ENCODE measurements at places on chromosomes 2 and 18.
A peak's percentile ranks its signal among the peaks of the same experiment; 100 is the strongest.

DNA sequence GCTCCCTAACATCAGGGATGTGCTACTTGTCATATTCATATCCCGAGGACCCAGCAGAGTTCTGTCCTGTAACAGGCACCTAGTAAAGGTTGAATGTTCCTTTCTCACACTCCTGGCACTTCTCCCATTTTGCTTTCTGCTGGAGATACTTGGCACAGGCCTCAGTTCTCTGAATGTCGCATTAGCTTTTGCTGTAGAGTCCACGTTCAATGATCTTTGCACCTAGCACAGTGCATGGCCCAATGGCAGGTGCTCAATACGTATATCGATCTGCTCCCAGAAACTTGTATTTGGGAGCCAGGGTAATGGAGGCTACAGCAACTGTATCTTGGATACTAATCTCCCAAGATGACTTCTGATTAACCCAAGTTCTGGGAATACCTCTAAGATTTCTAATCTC is 24.8 kb upstream of the VPS4B start:
- no peak for DNase-seq

- no peak for DNase-seq
Observed at GRCh38 chr2:142694282-142694681, 183.2 kb upstream of the KYNU start.

DNA sequence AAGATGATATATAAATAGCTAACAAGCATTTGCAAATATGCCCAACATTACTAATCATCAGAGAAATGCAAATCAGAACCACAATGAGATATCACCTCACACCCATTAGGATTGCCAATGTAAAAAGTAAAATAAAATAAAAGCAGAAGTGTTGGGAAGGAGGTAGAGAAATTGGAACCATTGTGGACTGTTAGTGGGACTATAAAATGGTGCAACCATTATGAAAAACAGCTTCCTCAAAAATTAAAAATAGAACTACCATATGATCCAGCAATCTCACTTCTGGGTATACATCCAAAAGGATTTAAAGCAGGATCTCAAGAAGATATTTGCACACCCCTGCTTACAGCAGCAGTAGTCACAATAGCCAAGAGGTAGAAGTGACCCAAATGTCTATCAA is 99.8 kb upstream of the DAPL1 start:
- no peak for DNase-seq

DNA sequence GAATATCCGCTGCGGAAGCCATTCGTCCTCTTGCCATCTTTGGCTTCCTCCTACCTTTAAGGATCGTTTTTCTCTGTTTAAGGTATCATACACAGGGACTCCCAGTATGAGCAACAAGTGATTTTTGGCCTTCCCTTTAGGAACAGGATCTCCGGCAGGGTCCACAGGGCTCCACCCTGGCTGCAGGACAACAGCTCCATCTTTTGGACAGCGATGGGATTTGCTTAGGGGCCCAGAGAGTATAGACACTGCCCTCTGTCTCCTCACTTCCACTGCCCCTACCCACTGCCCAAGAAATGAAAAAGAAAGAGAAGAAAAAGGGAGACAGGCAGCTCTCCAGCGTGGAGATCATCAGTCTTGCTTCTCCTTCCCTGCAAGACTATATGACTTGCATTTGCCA is 224.5 kb downstream of the UXS1 start:
- no peak for DNase-seq

DNA sequence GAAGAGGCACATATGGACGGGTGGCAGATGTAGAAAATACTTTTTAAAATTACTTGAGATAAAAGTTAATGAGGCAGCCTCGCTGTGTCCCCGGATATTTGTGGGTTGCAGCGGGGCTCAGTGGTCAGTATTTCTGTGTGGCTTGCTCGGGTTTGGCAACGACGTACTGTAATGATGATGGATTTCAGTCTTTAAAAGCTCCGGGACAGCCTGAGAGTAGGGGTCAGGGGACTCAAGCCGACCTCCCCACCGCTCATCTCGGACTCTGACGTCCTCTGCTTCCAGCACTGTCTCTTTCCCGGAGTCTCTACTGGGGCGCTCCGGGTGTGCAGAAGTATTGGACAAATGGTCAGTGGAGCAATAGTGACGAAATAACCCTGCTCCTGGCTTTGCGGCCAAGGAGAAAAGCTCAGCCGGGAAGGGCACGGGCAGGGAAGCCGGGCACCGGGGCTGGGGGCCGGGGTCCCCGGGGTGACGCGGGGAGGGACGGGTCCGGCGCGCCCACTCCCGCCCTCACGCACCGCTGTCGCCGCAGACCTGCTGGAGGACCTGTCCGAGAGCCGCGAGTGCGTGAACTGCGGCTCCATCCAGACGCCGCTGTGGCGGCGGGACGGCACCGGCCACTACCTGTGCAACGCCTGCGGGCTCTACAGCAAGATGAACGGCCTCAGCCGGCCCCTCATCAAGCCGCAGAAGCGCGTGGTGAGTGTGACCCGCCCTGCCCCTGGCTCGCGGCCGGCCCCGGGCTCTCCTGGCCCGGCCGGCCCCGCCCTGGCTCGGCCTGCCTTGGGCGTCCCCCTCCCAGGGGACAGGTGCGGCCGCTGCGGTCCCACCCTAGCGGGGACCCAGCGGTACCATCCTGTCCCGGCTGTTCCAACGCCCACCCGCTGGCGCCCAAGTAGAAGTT is 7.3 kb downstream of the GATA6 start:
- DNase-seq = no peak

DNA sequence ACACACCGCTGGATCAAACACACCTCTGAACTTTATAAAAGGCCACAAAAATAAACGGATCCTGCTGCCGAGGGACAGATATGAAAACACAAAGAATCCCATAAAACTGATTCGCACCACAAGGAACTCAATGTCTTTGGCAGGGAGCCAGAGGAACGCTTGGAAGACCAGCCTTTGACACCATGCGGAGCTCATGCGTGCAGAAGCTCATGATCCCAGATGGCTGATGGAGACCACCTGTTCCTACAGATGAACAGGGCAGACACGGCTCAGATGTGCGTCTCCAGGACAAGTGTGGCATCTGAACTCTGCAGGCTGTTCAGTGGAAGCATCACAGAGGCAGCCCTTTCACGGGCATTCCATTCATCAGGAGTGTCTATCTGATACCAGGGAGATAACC is 24.9 kb downstream of the COPS9 start:
- no peak for DNase-seq

DNA sequence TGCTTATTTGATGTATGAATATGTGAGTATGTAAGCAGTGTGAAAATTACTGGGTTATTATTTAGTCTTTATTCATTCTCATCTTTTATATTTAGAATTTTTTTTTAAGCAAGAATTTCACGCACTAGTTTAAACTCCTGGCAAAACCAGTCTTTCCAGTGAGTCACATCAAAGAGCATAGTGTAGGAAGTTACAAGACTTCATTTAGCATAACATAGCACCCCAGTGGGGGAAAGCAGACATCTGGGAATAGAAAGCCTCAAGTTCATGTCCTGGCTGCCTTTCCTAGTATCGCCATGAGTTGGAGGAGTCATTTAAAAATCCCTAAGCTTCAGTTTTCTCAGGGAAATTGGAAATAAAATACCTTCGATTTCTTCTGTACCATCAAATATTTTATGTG is 408.3 kb downstream of the NUP35 start:
- DNase-seq = no peak

DNA sequence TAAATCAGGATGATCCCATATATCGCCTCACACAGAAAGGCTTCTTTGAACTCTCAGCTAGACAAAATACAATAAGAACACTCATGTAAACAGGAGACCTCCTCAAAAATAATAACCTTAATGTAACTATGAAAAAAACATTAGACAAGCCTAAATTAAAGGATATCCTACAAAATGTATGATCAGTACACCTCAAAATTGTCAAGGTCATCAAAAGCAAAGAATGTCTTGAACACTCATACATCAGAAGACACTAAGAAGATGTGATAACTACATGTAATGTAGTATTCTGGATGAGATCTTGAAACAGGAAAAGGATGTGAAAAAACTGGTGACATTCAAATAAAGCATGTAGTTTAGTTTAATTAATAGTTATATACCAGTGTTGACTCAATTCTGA is 616.8 kb upstream of the ZEB2 start:
- no peak for DNase-seq

- no peak for DNase-seq
Observed at GRCh38 chr2:232419245-232420072, 12.8 kb downstream of the ALPG start.

- no peak for DNase-seq
Observed at GRCh38 chr18:75533950-75534349, 106.4 kb upstream of the SMIM21 start.

GRCh38 chr2:74089816-74090745 is 57.6 kb downstream of the BOLA3 start:
- no peak for DNase-seq

GRCh38 chr2:215241791-215242305 is 70.0 kb upstream of the ATIC start:
- no peak for DNase-seq

- no peak for DNase-seq
Observed at GRCh38 chr2:10033251-10034006, 9.9 kb upstream of the KLF11 start.

DNA sequence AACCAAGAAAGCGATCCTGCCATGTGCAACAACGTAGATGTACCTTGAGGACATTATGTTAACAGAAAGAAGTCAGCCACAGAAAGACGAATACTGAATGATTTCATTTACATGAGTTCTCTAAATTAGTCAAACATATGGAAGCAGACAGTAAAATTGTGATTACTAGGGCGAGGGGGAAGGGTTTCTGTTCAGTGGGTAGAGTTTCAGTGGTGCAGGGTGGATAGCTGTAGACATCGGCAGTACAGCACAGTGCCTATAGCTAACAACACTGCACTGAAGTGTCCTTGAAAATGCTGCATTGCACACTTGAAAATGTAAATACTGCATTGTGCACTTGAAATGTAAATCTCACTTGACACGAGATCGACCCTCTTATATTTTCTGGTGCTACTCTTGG is 275.3 kb downstream of the GALR1 start:
- DNase-seq = no peak

DNA sequence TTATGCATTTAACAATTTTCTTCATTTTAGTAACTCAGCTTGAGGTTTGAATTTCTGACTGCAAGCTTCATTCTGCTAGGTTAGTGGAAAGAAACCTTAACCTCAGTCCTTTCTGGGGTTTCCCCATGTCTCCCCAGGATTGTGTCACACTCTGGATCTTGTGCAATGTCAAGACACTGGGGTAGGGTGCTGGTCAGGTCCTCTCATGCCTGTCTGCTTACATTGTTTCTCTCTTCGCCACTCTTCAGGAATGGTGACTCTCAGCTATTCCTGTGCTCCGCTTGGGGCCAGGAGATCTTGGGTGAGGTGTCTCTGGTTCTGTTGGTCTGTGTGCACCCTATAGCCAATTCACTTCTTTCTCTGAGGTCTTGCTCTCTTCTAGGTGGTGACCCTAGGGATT is 23.9 kb downstream of the CTLA4 start:
- no peak for DNase-seq

GRCh38 chr2:111697560-111697959 is 186.4 kb downstream of the ANAPC1 start:
- DNase-seq = no peak

GRCh38 chr2:64524604-64525316 is 632 bp downstream of the AFTPH start:
- peak; percentile 28 for DNase-seq

- DNase-seq = no peak
Observed at GRCh38 chr18:9803063-9803697, 82.6 kb upstream of the TXNDC2 start.
